Fibroblast of skin of left quadriceps (primary cell): ENCODE measurements at places on chromosomes 13 and 19.

DNA sequence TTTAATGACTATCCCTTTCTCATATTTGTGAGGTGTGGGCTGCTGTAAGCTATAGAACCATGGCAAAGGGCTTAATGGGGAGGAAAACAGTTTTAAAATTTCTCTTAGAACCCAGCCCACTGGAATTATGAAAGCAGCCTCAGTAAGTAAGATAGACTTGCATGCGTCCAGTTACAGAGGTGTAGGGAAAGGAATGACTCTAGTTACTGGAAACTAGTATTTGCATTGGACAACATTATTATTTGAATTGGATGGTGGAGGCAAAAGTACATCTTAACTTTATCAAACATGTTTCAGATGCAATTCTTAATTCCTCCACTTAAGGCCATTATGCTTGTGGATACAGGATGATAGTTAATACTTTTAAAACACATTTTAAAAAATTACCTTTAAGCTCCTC is 292.9 kb downstream of the SPRY2 start:
- DNase-seq, result no peak

DNA sequence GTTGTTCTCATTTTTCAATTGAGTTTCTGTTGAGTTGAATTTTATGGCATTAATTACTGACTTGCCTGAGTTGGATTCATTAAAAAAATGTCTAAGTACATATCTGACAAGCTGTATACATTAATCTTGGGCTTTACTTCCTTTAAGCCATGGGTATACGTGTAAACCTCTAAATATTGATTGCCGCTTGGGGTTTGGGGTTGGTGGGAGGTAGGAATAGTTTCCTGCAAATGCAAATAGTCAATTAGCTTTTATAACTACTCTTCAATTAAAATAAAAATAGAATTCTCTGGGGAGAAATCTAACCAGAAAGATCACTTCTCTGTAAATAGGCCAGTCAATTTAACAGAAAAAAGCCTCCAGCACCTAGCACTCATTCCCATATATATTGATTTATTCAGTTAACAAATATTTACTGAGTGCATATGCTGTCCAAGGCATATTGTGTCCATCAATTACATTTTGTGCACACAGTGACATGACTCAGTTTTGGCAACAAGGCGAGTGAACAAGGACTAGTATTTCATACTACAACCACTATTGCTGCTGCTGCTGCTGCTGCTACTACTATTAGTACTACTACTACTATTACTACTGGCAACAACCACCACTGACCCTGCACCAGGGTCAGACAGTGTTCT is 306.8 kb downstream of the RFC3 start:
- DNase-seq, result no peak

- no peak for DNase-seq
Observed at GRCh38 chr19:52923778-52924593, 758 bp upstream of the ZNF888 start.

DNA sequence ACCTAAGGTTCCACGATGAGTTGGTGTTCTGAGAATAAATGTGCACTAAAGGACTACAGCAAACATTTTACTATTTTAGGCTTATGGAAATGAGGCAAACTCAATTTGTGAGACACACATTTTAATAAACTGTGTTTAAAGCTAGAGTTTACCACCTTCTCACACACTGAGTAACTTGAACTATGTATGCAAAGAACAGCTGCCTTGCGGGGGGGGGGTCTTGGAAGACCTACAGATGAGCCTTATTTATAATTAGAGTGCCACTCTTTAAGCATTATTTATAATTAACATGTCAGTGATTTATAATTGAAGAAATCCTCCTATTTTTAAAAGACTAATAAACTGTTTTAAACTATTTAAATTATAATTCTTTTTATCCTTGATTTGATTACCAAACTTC is 300.4 kb downstream of the DLEU7 start:
- no peak for DNase-seq

DNA sequence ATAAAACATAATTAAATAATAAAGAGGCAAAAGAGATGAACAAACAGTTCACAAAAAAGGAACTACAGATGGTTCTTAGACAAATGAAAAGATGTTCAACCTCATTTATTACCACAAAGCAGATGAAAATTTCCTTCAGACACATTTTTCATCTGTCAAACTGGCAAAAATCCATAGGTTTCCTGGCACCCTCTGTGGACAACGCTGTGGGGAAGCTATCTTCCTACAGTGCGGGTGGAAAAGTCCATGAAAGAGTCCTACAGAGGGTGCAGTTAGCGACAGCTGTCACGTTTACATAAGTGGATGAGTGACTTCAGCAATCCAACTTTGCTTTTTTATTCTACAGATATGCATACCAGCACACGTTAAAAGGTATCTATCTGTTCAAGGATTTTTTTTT is 30.3 kb upstream of the PDCD5 start:
- DNase-seq, result no peak

DNA sequence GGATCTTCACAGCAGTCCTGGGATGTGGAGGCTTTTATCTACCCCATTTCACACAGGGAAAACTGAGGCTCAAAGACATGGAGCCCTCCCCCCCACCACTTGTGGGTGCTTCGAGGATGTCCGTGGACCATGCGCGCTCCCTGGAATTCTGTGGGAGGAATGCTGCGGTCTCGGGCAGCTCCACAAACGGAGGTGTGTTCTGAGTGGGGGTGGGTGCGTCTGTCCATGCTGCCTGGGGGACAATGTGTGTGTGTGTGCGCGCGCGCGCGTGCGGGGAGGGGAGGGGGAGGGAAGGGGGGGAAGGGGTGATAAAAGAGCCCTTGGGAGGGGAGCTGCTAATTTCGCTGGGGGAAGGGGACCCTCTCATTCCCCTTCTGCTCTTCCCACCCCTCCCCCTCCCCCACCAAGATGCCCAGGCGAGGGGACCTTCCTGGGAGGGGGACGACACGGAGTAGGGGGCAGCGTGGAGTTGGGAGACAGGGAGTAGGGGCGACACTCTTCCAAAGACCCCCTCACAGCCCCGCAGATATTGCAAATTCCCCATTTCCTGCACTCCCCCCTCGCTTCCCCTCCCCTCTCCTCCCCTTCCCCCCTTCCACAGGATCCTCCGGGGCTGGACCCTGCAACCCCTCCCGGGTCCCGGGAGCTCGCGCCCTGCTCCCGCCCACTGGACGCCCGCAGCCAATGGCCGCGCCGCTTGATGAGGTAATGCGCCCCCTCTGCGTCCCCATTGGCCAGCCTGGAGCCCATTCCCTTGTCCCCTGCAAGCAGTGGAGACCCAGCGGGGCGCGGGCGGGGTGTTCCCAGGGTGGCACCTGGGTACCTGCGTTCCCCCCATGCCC is 18.9 kb upstream of the ZNRF4 start:
- peak; percentile 71 for DNase-seq

DNA sequence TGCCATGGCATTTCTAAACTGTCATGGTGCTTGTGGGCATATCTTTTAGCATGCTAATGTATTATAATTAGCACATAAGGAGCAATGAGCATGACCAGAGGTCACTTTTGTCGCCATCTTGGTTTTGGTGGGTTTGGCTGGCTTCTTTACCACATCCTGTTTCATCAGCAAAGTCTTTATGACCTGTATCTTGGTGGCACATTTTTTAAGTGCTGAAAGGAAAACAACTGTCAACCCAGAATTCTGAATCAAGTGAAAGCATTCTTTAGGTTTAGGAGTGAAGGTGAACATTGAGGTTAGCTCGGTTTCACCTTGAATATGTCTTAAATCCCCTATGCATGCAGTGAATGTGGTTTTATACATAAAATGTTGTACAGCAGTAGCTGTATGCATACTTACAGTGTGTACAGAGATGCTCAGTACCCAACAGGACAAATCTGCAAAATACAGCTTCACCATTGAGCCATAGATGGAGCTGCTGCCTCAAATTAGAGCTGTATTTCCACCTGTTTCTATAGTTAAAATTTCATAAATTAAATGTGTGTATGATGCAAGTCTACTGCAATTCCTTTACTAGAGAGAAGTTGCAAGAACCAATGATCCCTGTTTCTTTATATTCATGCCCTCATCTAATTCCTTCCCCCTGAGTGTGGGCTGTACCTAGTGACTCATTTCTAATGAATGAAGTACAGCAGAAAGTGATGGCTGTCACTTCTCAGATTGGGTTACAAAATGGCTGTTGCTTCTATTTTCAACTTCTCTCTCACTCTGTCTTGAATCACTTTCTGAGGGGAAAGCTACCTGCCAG is 25.2 kb upstream of the IGSF23 start:
- DNase-seq, result peak; percentile 93

DNA sequence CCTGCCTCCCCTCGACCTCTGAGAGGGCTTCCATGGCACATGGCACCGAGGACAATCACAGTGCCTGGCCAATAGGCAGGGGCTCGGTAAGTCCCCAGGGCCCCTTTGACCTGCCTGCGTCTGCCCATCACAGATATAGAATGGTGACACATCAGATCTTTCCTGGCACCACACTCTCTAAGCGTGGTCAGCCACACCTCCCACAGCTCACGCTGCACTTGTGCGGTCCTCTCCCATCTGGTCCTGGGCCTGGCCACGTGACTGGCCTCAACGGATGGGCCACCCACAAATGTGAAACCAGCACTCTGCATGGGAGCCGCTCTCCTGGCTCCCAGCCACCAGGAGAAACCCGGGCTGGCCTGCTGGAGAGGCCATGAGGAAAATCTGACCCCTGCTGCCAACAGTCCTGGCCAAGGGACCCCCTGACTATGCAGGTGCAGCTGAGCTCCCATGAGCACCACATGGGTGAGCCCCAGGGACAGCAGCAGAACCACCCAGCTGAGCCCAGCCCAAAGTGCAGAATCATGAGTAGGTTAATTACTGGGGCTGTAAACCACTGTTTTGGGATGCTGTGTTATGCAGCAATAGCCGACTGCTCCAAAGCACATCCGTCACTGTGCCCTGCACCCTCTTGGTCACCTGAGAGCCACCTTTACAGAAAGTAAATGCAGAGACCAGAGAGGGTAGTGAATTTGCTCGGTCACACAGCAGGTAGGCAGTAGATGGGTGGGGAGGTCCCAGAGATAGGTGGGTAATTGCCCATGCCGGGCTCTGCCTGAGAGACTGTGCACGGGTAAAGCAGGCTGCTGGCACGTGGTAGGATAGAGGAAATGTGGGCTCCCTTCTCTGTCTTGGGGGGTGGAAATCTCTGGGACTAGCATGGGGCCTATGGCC is 9.7 kb upstream of the MEF2B start:
- DNase-seq, result no peak

DNA sequence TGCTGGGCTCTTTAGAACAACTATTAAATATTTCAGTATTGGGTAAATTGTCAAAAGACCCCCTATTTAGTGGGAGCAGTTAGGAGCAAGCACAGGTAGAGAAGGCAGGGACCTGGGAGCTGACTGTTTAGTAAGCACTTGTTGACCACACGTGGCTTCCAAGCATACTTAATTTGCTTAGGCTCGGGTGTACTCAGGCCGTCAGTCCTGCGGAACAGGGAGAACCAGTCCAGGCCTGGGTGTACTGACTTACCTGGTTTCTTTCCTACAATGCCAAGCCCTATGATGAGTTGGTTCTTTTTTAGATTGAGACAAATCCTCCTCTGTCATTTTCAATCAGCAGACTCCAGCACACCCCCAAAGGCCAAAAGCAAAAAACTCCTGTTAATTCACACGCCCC is 90.0 kb downstream of the WDFY2 start:
- no peak for DNase-seq

GRCh38 chr19:2305452-2306280 is 2.3 kb downstream of the LINGO3 start:
- no peak for DNase-seq

DNA sequence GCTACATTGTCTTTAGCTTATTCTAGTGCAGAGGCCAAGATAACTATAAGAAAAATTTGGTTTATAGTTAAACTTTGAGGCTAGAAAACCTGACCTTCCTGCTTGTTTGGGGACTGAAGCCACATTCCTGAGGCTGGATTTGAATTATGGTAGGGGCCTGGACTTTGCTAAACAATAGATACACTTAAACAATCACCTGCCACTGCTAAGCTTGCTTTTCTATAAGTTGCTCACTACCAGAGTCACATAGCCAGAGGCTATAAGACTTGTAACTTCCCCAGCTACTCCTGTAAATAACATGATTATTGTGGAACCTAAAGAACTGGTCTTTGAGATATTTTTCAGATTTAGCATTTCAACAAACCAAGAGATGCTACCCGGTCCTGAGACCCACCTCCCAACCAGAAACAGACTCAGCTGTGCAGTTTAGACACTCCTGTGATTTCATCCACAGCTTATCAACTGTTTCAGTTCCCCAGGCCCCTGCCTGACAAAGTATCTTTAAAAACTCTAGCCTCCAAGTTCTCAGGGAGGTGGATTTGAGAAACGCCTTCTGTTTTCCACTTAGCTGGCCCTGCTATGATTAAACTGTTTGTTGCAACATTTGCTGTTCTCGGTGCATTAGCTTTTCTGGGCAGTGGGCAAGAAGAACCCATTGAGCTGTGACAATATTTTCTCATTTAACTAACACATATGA is 77.7 kb downstream of the MIPEP start:
- DNase-seq, result no peak

DNA sequence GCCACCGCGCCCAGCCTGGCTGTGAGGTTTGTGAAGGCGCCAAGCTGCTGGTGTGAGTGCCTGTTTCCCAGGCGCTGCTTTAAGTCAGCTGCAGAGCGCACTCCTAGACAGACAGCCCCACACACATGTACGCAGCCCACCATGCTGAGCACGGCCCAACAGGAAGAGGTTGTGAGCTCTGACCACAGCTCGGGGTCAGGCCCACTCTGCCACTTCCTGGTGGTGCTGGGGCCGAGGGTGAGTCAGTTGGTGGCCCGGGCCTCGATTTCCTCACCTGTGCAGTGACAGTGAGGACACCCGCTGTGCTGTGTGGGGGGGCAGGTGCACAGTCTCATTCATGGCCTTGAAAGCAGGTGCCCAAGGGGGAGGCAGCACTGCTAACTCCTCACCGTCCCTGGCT is 106.7 kb downstream of the KDM4B start:
- no peak for DNase-seq

- DNase-seq, result no peak
Observed at GRCh38 chr19:2586196-2586595, 110.3 kb downstream of the GADD45B start.

DNA sequence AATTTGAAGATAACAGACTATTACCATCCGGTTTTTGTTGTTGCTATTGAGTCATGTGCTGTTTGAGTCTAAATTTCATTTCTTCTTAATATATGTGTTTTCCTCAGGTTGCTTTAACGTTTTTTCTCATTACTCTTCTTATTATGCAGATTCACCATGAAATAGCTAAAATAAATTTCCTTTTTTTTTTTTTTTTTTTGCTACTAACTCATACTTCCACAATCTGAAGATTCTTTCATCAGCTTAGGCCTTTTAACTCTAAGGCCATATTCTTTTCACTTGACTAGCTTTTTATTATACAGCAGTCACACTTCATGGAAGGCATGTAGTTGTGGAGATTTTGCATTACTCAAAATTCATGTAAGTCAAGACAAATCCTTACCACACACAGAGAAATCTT is 23.9 kb upstream of the RCBTB2 start:
- no peak for DNase-seq

GRCh38 chr19:29927944-29928625 is 14.0 kb upstream of the URI1 start:
- no peak for DNase-seq

- DNase-seq, result no peak
Observed at GRCh38 chr13:58994077-58994476, 1169.7 kb downstream of the DIAPH3 start.

- DNase-seq, result peak; percentile 16
Observed at GRCh38 chr13:74061926-74062595, 72.1 kb downstream of the KLF12 start.

GRCh38 chr13:92827503-92827902 is 399.1 kb upstream of the GPC6 start:
- DNase-seq, result no peak
